WERI-Rb-1 (cell line): ENCODE measurements at places on chromosomes 3 and 15.
A peak's percentile ranks its signal among the peaks of the same experiment; 100 is the strongest.

GRCh38 chr15:65512807-65513416 is 4.6 kb downstream of the DPP8 start:
- no peak for DNase-seq

GRCh38 chr3:81951106-81951505 is 189.7 kb upstream of the GBE1 start:
- no peak for DNase-seq

DNA sequence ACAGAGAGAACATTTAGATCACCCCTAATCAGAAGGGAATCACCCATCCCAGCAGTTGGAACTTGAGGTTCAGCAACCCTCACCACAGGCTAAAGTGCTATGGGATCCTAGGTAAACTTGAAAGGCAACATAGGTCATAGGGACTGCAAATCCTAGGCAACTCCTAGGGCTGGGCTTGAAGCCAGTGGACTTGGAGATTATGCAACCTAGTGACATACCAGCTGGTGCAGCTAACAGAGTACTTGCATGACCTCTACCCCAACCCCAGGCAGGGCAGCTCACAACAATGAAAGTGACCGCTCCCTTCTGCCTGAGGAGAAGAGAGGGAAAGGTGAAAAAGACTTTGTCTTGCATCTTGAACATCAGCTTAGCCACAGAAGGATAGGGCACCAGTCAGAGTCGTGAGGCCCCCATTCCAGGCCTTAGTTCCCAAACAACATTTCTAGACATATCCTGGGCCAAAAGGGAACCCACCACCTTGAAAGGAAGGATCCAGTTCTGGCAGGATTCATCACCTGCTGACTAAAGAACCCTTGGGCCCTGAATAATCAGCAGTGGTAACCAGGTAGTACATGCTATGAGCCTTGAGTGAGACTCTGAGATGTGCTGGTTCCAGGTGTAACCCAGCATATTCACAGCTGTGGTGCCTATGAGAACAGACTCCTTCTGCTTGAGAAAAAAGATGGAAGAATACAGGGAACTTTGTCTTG is 37.6 kb upstream of the FBN1 start:
- DNase-seq: peak; percentile 8

GRCh38 chr3:183275418-183275817 is 22.4 kb downstream of the B3GNT5 start:
- DNase-seq: no peak
